Metanephros (tissue), 2 donors: ENCODE measurements at places on chromosomes 13 and 19. TPM values are rescaled to one million over a fixed set of nuclear protein-coding genes. Genes with fewer than 3 reads are reported as not detected.

TEX101 gene
- total RNA-seq: not detected

TTC9B gene
- total RNA-seq: not detected

NCAN gene
- 0.23 TPM for total RNA-seq

ZNF208 gene
- 33.8 TPM for total RNA-seq

KIR2DL3 gene
- total RNA-seq: not detected

TUBB4A gene
- total RNA-seq: 17.9 TPM

SULT2A1 gene
- 0.41 TPM for total RNA-seq

CLDND2 gene
- total RNA-seq: not detected

SLC5A5 gene
- not detected for total RNA-seq

CGB8 gene
- total RNA-seq: not detected

MBD3L4 gene
- not detected for total RNA-seq

MBD3L3 gene
- not detected for total RNA-seq

KDELR1 gene
- total RNA-seq: 113 TPM

HS6ST3 gene
- 3.6 TPM for total RNA-seq

NLRP4 gene
- not detected for total RNA-seq

PGLYRP2 gene
- not detected for total RNA-seq

TMEM190 gene
- not detected for total RNA-seq

ERICH4 gene
- total RNA-seq: 0.64 TPM

C13orf46 gene
- total RNA-seq: 0.18 TPM

KLK14 gene
- 0.18 TPM for total RNA-seq

SLITRK5 gene
- total RNA-seq: 1.3 TPM

THSD1 gene
- total RNA-seq: 10.6 TPM

ACP7 gene
- 0.23 TPM for total RNA-seq

CACNG8 gene
- total RNA-seq: 0.23 TPM

SIGLEC12 gene
- 0.12 TPM for total RNA-seq

MYO9B gene
- 46.1 TPM for total RNA-seq

ZNF260 gene
- total RNA-seq: 90.9 TPM

IGLON5 gene
- total RNA-seq: 1.6 TPM

SIGLECL1 gene
- total RNA-seq: not detected

C19orf85 gene
- not detected for total RNA-seq

CPB2 gene
- total RNA-seq: not detected

OR7C1 gene
- under 0.01 TPM for total RNA-seq

KLHL1 gene
- total RNA-seq: 0.88 TPM

ZNF428 gene
- 90.2 TPM for total RNA-seq

TMEM150B gene
- total RNA-seq: 2.1 TPM

ATP1A3 gene
- total RNA-seq: 0.53 TPM

RNF113B gene
- not detected for total RNA-seq

PEX11G gene
- total RNA-seq: 4.7 TPM

FCER2 gene
- 0.23 TPM for total RNA-seq

RGL3 gene
- 46.8 TPM for total RNA-seq

CYP2A7 gene
- total RNA-seq: not detected

FCHO1 gene
- total RNA-seq: 4.7 TPM

KIRREL2 gene
- 3.9 TPM for total RNA-seq

ADAMTS10 gene
- total RNA-seq: 78.6 TPM

SIGLEC5 gene
- total RNA-seq: 0.88 TPM

ADM5 gene
- 0.76 TPM for total RNA-seq

ZNF649 gene
- total RNA-seq: 19.7 TPM

TMEM145 gene
- total RNA-seq: 0.99 TPM
